ENCODE measurements at places on chromosomes 2 and 18.
A peak's percentile ranks its signal among the peaks of the same experiment; 100 is the strongest.

- DNase-seq = no peak
Measured at GRCh38 chr2:179939259-179939658, 67.8 kb downstream of the CWC22 start.

GRCh38 chr2:62824388-62824787 lies 118.9 kb downstream of the EHBP1 start:
- DNase-seq = no peak

DNA sequence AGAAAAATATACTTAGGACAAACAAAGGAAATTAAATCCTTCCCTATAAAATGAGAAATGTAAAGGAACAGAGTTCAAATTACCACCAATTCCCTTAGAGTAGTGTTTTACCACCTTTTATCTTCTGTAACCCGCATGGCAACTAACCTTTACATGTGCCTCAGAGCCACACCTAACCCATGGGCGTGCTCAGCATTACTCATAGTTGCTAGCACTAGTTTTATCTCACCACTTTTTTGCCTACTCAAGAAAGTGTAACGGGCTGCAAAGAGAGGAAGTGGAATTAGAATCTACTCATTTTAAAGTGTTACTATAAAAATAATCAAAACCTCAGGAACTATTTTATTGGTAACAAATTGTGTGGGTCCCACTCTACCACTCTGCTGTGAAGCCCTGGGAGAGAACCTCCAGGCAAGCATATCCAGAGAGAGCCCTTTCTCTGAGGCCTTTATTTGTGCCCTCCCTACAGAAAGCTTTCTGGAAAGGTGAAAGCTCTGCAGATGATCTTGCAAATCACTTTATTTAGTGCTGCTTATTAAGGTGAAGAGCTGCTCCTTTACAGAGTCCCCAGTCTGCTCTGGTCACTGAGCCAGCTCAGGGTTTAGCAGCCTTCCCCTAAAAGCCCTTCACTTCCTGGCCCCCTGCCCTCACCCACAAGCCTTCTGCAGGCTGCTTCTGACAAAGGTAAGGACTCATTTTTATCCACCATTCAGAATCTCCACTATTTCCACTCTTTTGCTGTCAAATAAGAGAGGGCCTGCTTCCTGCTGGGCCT lies 98.8 kb downstream of the TRABD2A start:
- DNase-seq = no peak

DNA sequence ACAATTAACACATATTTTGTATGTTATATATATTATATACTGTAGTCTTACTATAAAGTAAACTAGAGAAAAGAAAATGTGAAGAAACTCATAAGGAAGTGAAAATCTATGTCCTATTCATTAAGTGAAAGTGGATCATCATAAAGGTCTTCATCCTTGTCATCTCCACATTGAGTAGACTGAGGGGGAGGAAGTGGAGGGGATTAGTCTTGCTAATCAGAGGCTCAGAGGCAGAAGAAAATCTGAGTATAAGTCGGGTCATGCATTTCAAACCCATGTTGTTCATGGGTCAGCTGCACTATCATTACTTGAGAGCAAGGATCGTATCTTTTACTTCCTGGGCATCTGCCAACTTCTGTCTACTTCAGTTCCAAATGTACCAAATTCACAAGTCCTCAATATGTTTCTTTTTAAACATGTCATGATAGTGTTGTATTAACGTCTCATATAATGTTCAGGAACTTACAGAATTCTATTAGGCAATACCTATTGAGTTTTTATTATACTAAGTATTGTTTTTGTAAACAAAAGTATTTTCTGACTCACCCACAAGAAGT lies 208.9 kb upstream of the BOD1L2 start:
- DNase-seq = no peak

DNA sequence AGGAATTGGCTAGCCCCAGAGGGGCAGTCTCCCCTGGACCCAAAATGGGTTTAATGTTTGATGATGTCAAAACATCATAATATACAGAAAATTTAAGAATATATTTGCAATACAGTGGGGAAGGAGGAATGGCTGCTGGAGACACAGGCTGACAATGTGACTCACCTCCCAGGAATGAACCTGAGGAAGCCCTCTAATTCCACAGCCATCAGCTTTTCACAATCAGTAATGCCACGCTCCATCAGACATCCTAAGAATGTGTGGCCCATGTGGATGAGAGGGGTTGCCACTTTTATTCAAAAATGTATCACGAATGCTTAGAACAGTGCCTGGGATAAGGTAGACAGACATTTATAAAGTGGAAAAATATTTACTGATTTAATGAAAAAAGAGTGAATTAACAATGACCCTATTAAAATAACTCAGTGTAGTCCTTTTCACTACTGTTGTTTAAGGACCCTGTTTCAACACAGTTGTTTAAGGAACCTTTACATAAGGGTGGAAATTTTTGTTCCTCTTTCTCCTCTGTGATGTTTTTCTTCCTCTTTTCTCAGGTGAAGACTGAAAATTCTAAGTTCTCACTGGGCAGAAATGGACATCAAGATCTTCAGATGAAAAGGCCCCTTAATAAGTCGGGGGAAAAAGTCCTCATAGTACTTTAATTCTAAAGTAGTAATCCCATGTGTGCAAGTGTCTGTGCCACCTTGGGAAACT lies 17.5 kb upstream of the TMEM163 start:
- DNase-seq = peak; percentile 91

- DNase-seq = no peak
Measured at GRCh38 chr18:9038277-9038871, 64.1 kb upstream of the NDUFV2 start.

DNA sequence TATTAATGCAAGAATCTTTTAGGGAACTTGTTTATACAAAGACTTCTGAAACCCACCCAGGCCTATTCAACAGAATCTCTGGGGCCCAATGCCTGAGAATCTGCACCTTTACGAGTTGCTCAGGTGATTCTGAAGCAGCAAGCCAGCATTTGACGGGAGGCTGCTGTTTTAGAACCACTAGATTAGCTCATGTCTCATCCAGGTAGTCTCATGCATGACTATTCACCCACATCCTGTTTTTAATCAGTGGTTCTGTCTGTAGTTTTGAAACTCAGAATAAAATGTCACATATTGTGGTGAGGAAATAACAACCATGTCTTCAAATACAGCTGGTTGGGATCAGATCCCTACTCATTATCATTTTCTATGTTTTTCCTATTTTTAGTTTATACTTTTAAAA lies 39.5 kb downstream of the CYTIP start:
- DNase-seq = peak; percentile 6

DNA sequence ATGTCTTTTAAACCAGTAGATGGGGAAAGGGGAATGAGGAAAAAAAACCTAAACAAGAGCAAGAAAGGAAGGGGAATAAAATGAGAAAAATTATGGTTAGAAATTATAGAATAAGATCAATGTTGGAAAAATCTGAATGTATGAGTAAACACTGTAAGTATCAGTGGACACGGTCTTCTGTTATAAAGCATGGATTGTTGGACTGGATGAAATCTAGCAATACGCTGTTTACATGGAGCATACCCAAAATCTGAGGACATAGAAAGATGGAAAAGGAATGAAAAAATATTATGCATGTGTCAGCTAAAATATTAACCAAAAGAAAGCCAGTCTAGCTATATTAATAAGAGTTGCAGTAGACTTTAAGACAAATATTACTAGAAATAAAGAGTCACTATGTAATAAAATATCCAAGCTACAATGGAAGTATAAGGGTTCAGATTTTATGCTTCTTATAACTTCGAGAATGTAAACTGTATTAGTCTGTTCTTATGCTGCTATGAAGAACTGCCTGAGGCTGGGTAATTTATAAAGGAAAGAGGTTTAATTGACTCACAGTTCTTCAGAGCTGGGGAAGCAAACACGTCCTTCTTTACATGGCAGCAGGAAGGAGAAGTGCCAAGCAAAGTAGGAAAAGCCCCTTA lies 32.4 kb downstream of the DDX1 start:
- DNase-seq = no peak

- no peak for DNase-seq
Measured at GRCh38 chr2:120747281-120747680, 11.6 kb downstream of the GLI2 start.

- no peak for DNase-seq
Measured at GRCh38 chr2:30681022-30681421, 126.2 kb downstream of the CAPN13 start.
